ENCODE measurements at places on chromosomes 7 and 10.

- no peak for DNase-seq
These were observed 717 bp downstream of the ADCY1 start for GRCh38 chr7:45574669-45575500.

GRCh38 chr7:135933509-135934188 is 43.5 kb downstream of the MTPN start:
- no peak for DNase-seq

GRCh38 chr10:17923728-17924127 is 28.0 kb upstream of the SLC39A12 start:
- no peak for DNase-seq

GRCh38 chr10:51656503-51656902 is 42.9 kb downstream of the CSTF2T start:
- no peak for DNase-seq

DNA sequence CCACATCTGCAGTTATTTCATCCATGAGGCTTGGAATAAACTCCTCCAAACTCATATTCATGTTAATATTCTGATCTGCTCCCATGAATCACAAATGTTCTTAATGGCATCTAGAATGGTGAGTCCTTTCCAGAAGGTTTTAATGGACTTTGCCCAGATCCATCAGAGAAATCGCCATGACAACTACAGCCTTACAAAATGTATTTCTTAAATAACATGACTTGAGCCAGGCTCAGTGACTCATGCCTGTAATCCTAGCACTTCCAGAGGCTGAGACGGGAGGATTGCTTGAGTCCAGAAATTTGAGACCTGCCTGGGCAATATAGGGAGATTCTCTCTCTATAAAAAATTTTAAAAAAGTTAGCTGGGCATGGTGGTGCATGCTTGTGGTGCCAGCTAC is 102.1 kb upstream of the TMEM168 start:
- DNase-seq, result no peak

DNA sequence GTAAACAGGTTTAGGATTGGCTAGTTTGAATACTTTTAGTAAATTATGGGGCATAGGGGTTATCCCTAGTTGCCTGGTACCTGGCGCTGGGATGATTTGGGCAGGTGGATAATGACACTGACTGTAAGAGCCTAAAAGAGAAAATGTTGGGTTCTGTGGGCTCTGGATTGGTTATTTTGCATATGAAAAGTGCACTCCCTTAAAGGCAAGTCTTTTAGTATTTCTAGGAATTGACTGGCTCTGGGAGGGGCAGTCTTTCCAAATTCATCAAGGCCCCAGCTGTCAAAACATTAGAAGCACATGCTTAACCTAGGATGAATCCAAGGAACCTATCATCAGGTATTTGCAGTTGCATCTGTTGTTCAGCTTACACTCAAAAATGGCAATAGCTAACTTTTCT is 454.6 kb upstream of the SORCS1 start:
- no peak for DNase-seq
